Activated T-helper 1 cell treated with anti-CD3 and anti-CD28 coated beads, Interleukin-12 subunit alpha, Interleukin-12 subunit beta, Interleukin-2, Interleukin-4 antibody, amounts not matched to agents 30 ng/mL and 10 ng/mL and 1 ng/mL, durations not matched to agents 14 hours and 24 hours and 36 hours (primary cell): ENCODE measurements at places on chromosomes 11 and 22. TPM values are rescaled to one million over a fixed set of nuclear protein-coding genes. Genes with fewer than 3 reads are reported as not detected.

Gene TMPRSS5
- total RNA-seq: 0.66 and 1.6 TPM in 2 replicates

Gene AMPD3
- total RNA-seq: 13.9 and 14.3 TPM in 2 replicates

Gene PELI3
- total RNA-seq: 15.3 and 15.8 TPM in 2 replicates

Gene YPEL1
- 0.34 and 0.71 TPM in 2 replicates for total RNA-seq

Gene CNIH2
- 1.7 and 1.8 TPM in 2 replicates for total RNA-seq

Gene C22orf31
- total RNA-seq: not detected in 2 replicates

Gene OTUB1
- 104 and 114 TPM in 2 replicates for total RNA-seq

Gene TPBGL
- 0.34 and 0.47 TPM in 2 replicates for total RNA-seq

Gene C11orf21
- total RNA-seq: 2.3 and 2.5 TPM in 2 replicates

Gene THRSP
- total RNA-seq: not detected in 2 replicates

Gene PHF21B
- total RNA-seq: 0.21 TPM in 1 of 2 replicates, not detected in the other

Gene PATE4
- not detected in 2 replicates for total RNA-seq

Gene LRRC4C
- not detected in 2 replicates for total RNA-seq

Gene FOXRED2
- 22.3 and 25.0 TPM in 2 replicates for total RNA-seq

Gene NXPE2
- total RNA-seq: not detected in 2 replicates

Gene VSIG10L2
- not detected in 2 replicates for total RNA-seq

- no peak overlapping the region for H3K4me3 ChIP-seq
- no peak for DNase-seq
- no peaks in the 10 kb centered on the region for H3K27me3 ChIP-seq
- H3K36me3 ChIP-seq: peaks cover 28% of the 10 kb centered on the region
These were observed 41.7 kb downstream of the BRD1 start for GRCh38 chr22:49785841-49786471.

GRCh38 chr22:39234472-39234787 is 10.4 kb downstream of the PDGFB start:
- H3K27ac ChIP-seq: no peak overlapping the region
- no peak overlapping the region for H3K4me3 ChIP-seq

GRCh38 chr22:38257181-38257580 is 15.6 kb downstream of the TMEM184B start:
- no peaks in the 10 kb centered on the region for H3K27me3 ChIP-seq
- H3K4me3 ChIP-seq: no peak overlapping the region
- no peak overlapping the region for H3K27ac ChIP-seq
- peaks cover 6% of the 10 kb centered on the region for H3K4me1 ChIP-seq
- DNase-seq: no peak
- H3K36me3 ChIP-seq: no peaks in the 10 kb centered on the region

DNA sequence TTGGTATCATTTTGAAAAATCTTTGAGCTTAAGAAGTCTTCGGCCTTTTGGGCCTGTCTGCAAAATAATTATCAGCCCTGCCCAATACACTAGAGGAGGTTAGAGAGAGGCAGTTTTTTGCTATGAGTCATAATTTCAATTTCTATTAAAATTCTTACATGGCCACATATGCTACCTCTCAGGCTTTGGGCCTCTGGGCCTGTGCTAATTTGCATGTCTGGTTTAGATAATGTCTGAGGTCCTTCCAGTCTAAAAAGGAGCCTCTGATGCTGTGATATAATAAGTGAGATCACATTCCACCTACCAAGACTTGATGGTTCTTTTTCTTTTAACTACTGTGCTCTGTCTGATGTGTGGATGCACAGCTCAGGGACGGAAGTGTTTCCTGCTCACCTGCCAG is 70.8 kb downstream of the KCNJ1 start:
- H3K27me3 ChIP-seq: no peaks in the 10 kb centered on the region
- H3K4me1 ChIP-seq: peaks cover 9% of the 10 kb centered on the region
- H3K27ac ChIP-seq: no peak overlapping the region
- H3K36me3 ChIP-seq: peaks cover 27% of the 10 kb centered on the region
- no peak overlapping the region for H3K4me3 ChIP-seq

DNA sequence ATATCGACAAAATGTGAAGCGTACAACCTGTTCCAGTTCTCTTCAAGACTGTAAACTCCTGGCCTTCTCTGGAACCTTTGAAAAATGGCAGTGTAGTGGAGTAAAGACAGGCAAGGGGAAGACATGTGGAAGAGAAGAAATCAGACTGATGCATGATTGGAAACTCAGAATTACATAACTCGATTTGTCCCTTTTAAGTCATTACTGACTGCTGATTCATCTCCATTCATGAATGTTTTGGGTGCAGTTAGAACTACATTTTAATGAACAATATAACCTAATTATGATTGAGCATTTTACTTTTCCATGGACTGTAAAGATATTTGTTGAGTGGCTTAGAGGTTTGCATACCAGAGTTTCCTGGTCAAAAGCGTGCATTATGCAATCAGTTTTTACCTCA is 32.9 kb downstream of the FAT3 start:
- no peaks in the 10 kb centered on the region for H3K4me1 ChIP-seq
- DNase-seq: no peak
- no peak overlapping the region for H3K4me3 ChIP-seq
- no peaks in the 10 kb centered on the region for H3K36me3 ChIP-seq

GRCh38 chr22:46079861-46080821 is 70.2 kb upstream of the PPARA start:
- no peak overlapping the region for H3K27ac ChIP-seq
- H3K36me3 ChIP-seq: peaks cover 2% of the 10 kb centered on the region
- peaks cover 1% of the 10 kb centered on the region for H3K27me3 ChIP-seq
- no peak for DNase-seq
- no peak overlapping the region for H3K4me3 ChIP-seq
- H3K4me1 ChIP-seq: peaks cover 6% of the 10 kb centered on the region

GRCh38 chr11:43035086-43035485 is 276.7 kb upstream of the API5 start:
- H3K36me3 ChIP-seq: no peaks in the 10 kb centered on the region
- no peak for DNase-seq
- no peaks in the 10 kb centered on the region for H3K27me3 ChIP-seq

DNA sequence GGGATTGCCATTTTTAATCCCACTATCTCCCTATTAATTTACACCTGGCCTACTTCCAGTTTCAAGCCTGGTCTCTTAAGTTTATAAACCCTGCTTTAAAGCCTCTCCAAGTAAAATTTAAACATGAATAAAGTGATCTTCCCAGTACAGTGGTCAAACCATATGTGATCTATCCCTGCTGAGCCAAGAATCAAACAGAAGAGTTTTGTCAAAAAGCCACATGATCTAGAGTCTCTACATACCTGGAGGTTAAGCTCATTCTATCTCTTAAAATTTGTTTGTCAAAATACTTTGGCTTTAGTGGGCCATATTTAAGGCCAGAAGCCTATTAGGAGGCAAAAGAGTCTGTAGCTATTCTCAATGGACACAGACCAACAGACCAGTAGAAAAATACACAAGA is 42.9 kb upstream of the DDI1 start:
- no peak for DNase-seq
- H3K4me3 ChIP-seq: no peak overlapping the region
- no peaks in the 10 kb centered on the region for H3K4me1 ChIP-seq
- H3K27ac ChIP-seq: no peak overlapping the region

- no peaks in the 10 kb centered on the region for H3K4me1 ChIP-seq
- peaks cover 4% of the 10 kb centered on the region for H3K27me3 ChIP-seq
- no peak for DNase-seq
These were observed 66.5 kb upstream of the TMEM45B start for GRCh38 chr11:129749141-129749540.

- DNase-seq: no peak
- H3K27ac ChIP-seq: no peak overlapping the region
- H3K27me3 ChIP-seq: peaks cover 7% of the 10 kb centered on the region
These were observed 1.2 kb upstream of the TECTA start for GRCh38 chr11:121099885-121100284.

GRCh38 chr11:62015615-62016014 is 48.2 kb upstream of the FTH1 start:
- DNase-seq: no peak
- peaks cover 5% of the 10 kb centered on the region for H3K27me3 ChIP-seq
- H3K27ac ChIP-seq: no peak overlapping the region
- H3K36me3 ChIP-seq: peaks cover 2% of the 10 kb centered on the region
- no peak overlapping the region for H3K4me3 ChIP-seq

GRCh38 chr22:22185844-22186499 is 58.6 kb upstream of the VPREB1 start:
- H3K27me3 ChIP-seq: peaks cover 36% of the 10 kb centered on the region
- no peaks in the 10 kb centered on the region for H3K4me1 ChIP-seq
- no peak overlapping the region for H3K4me3 ChIP-seq
- H3K36me3 ChIP-seq: no peaks in the 10 kb centered on the region
- no peak for DNase-seq

DNA sequence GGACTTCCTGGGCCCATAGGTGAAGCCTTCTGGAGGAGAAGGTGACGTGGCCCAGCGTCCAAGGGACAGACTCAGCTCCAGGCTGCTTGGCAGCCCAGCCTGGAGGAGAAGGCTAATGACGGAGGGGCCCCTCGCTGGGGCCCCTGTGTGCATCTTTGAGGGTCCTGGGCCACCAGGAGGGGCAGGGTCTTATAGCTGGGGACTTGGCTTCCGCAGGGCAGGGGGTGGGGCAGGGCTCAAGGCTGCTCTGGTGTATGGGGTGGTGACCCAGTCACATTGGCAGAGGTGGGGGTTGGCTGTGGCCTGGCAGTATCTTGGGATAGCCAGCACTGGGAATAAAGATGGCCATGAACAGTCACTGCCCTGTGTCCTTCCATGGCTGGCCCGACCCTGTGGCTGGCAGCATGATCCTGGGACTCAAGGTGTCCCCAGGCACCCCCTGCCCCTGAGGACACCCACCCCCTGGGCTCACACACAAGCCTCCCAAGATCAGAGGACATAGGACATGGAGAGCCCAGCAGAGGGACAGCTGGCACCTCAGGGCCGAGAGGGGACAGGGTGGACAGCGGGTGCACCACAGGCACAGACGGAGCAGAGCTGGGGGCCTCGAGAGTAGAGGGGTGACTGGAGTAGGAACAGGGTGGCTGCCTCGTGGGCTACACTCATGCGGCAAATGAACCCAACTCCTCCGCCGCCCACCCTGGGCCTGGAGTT is 10.1 kb downstream of the SIGIRR start:
- H3K27ac ChIP-seq: peak overlapping the region; percentile 34
- peaks cover 4% of the 10 kb centered on the region for H3K27me3 ChIP-seq
- no peaks in the 10 kb centered on the region for H3K36me3 ChIP-seq
- no peak overlapping the region for H3K4me3 ChIP-seq
- DNase-seq: no peak

- no peak for DNase-seq
- no peaks in the 10 kb centered on the region for H3K27me3 ChIP-seq
- no peaks in the 10 kb centered on the region for H3K4me1 ChIP-seq
- H3K4me3 ChIP-seq: no peak overlapping the region
- no peak overlapping the region for H3K27ac ChIP-seq
These were observed 11.6 kb downstream of the MED19 start for GRCh38 chr11:57700425-57700824.

- no peak overlapping the region for H3K27ac ChIP-seq
- H3K4me1 ChIP-seq: no peaks in the 10 kb centered on the region
- DNase-seq: no peak
- H3K36me3 ChIP-seq: no peaks in the 10 kb centered on the region
- H3K4me3 ChIP-seq: no peak overlapping the region
- no peaks in the 10 kb centered on the region for H3K27me3 ChIP-seq
These were observed 122.0 kb downstream of the SLC17A6 start for GRCh38 chr11:22460181-22460580.

GRCh38 chr11:117929142-117929915 is at the start of gene TMPRSS13:
TSS of gene TMPRSS13 (minus strand) at chr11:117929402. CDS start at chr11:117929307, 95 bp downstream.
- H3K4me1 ChIP-seq: peaks cover 55% of the 10 kb centered on the region
- H3K36me3 ChIP-seq: peaks cover 2% of the 10 kb centered on the region
- H3K4me3 ChIP-seq: peak within 1 kb of the TSS; percentile 5
- H3K27me3 ChIP-seq: peaks cover 9% of the 10 kb centered on the region
- no peak for DNase-seq

GRCh38 chr22:42664976-42665831 is 16.0 kb upstream of the CYB5R3 start:
- H3K27ac ChIP-seq: no peak overlapping the region
- DNase-seq: no peak
- H3K27me3 ChIP-seq: peaks cover 10% of the 10 kb centered on the region
- H3K4me3 ChIP-seq: no peak overlapping the region
- peaks cover 3% of the 10 kb centered on the region for H3K4me1 ChIP-seq

DNA sequence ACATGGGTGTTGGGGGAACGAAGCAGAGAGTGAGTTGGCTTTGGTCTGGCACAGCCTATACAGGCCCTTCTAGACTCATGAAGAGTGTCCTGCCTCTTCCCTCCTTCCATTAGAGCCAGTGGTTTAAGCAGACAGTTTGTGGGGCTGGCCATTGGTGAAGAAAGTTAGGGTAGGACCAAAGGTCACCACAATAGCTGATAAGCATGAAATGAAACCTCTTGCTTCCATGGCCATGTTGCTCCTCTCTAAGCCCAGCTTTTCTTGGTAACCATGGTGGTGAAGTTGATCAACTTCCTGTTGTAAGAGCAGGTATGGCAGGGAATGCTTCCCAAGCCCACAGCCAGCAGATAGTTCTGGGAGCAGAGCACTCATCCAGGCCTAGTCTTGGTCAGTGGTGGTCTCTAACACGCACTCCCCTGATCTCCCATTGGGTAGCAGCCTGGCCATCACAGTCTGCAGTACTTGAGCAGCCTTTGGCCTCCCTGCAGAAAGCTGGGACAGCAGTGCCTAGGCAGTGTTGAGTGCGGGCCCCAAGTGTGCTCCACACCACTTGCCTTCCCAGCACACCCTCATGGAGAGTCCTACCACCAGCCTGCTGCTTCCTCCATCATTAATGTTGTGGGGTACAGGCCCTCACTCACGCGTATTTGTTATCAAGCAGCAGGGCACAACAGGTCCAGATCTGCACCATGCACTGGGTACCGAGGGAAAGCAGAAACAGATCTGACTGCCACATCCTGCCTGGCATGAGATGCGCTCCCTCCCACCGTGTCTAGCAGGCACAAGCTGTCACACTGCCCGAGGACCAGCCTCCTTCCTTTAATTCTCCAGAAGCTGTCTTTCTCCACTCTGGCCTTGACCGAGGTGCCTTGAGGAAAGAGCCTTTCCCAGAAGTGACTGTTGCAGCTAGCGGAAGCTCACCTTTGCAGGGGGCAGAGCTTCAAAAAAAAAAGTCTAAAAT is 65.8 kb upstream of the SUSD2 start:
- H3K36me3 ChIP-seq: peaks cover 55% of the 10 kb centered on the region
- no peaks in the 10 kb centered on the region for H3K4me1 ChIP-seq
- no peaks in the 10 kb centered on the region for H3K27me3 ChIP-seq
- H3K27ac ChIP-seq: peak overlapping the region; percentile 44
- no peak for DNase-seq
- no peak overlapping the region for H3K4me3 ChIP-seq

DNA sequence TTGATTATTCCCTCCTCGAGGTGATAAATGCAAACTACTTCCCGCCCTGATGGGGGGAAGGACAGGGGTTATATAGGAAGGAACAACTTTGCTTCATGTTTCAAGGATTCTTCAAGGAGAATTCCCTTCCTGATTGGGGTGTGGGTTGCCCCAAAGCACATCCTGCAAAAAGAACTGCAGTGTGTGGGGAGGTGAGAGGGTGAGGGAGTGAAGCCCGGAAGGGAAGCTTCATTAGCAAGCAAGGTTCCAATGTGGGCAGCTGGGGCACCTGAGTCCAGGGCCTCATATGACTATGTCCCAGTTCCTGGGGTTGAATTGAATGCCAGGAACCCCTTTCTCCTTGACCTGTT is 326.0 kb downstream of the MN1 start:
- no peaks in the 10 kb centered on the region for H3K27me3 ChIP-seq
- H3K4me1 ChIP-seq: no peaks in the 10 kb centered on the region
- H3K27ac ChIP-seq: peak overlapping the region; percentile 30
- H3K4me3 ChIP-seq: no peak overlapping the region

GRCh38 chr11:109795234-109795633 is 298.0 kb upstream of the ZC3H12C start:
- DNase-seq: no peak
- no peak overlapping the region for H3K4me3 ChIP-seq
- no peaks in the 10 kb centered on the region for H3K36me3 ChIP-seq
- no peaks in the 10 kb centered on the region for H3K27me3 ChIP-seq
- no peak overlapping the region for H3K27ac ChIP-seq
- H3K4me1 ChIP-seq: no peaks in the 10 kb centered on the region
